ENCODE measurements at places on chromosomes 4 and X.

GRCh38 chr4:32876546-32876945 lies 2156.4 kb downstream of the PCDH7 start:
- no peak for DNase-seq

- DNase-seq: no peak
Measured at GRCh38 chr4:126144543-126145237, 829.9 kb downstream of the FAT4 start.

- DNase-seq: no peak
Measured at GRCh38 chr4:13302876-13303275, 181.3 kb downstream of the RAB28 start.

DNA sequence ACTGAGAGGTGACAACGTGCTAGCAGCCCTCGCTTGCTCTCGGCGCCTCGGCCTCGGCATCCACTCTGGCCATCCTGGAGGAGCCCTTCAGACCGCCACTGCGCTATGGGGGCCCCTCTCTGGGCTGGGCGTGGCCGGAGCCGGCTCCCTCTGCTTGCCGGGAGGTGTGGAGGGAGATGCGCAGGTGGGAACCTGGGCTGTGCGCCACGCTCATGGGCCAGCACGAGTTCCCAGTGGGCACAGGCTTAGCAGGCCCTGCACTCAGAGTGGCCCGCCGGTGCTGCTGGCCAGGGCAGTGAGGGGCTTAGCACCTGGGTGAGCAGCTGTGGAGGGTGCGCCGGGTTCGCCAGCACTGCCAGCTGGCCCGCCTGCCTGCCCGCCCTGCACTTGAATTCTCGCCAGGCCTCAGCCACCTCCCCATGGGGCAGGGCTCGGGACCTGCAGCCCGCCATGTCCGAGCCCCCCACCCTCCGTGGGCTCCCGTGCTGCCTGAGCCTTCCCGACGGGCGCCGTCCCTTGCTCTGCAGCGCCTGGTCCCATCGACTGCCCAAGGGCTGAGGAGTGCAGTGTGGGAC lies 148.0 kb downstream of the RAPGEF2 start:
- no peak for DNase-seq

GRCh38 chr4:41213625-41214135 lies 662 bp downstream of the APBB2 start:
- DNase-seq: peak; percentile 14

- DNase-seq: no peak
Measured at GRCh38 chr4:8762951-8763735, 108.5 kb downstream of the HMX1 start.

DNA sequence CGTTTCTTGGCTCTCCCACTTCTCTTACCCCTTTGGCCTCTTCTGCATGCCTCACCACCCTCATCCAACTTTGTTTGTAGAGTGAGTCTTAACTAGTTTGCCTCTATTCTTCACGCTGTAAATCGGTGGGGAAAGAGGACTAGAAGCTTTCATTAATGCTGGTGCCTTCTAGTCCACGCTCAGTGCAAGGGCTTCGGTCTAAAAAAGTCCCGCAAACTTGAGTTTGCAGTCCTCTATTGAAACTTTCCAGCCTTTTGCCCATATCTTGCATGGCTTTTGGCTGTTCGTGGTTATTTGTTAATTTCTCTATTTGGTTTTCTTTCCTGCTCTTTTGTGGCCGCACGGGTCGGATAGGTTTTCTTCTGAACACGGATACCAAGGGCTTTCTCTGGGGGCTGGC lies 868 bp downstream of the DACH2 start:
- DNase-seq: no peak

- DNase-seq: no peak
Measured at GRCh38 chr4:70849291-70849690, 9.6 kb upstream of the GRSF1 start.

GRCh38 chr4:13950491-13950890 lies 323.0 kb upstream of the BOD1L1 start:
- no peak for DNase-seq

- DNase-seq: no peak
Measured at GRCh38 chr4:9781343-9782135, at the start of gene DRD5. TSS of gene DRD5 (plus strand) at chr4:9781634. CDS start at chr4:9782030, 396 bp downstream.

- peak; percentile 97 for DNase-seq
Measured at GRCh38 chrX:49039598-49040375, 3.4 kb downstream of the TFE3 start.

DNA sequence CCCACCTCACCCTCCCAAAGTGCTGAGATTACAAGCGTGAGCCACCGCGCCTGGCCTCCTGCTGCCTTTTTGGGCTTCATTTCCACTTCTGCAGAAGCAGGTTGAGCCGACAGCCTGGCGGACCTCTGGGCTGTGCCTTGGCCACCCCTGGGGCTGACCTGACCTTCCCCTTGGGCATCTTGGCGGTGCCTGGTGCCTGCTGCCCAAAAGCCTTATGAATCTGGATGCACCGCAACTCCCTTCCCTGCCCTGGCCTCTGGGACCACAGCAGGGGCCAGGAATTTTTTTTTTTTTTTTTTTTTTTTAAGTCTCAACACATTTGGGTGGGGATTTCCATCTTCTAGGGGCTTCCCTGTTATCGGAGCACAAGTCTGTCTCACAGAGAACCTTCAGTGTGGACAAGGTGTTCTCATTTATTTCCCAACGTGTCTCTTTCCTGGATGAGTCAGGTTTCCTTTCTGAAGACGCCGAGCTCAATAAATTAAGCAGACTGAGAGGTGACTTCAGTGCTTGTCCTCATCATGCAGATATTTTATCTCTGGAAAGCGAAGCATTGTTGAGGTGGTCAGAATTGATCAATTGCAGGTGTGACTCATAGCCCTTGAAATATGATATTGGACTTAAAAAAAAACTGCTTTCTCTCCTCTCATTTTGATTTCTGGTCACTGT lies 79.7 kb downstream of the SHROOM2 start:
- peak; percentile 16 for DNase-seq

DNA sequence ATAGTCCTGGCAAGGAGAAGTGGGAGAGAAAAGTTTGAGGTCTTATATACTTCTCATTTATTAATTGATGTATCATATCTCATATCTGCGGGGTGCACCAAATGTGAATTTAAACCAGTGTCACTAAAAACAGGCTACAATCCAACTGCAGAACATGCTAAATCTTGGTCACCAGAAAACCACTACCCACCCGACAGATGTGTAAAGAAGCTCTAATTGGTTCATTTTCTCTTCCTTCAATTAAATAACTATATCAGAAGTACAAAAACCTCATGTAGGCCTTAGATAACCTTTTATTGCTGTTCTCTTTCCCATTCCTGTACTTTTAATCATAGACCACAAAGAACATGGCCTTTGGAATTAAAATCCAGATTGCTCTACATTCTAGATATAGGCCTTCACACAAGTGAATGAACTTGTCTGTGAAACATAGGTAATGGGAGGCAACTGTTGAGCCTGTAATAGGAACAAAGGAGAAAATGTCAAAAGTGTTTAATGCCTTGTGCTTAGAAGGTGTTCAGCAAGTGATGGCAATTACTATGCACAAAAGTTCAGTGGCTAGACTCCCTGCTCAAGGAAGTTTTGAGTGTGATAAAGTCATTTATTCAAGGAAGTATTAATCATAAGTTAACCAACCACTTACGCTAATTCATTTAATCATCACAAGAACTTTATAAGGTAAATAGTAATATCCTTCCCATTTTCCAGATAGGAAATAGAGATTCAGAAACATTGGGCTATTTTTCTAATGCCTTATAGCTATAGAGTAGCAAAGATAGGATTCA lies 425.6 kb downstream of the INPP4B start:
- no peak for DNase-seq

- DNase-seq: no peak
Measured at GRCh38 chr4:124650614-124651013, 61.9 kb downstream of the ANKRD50 start.
